ENCODE measurements at places on chromosomes 6 and 20.

- DNase-seq: no peak
These were observed 23.1 kb upstream of the DCBLD1 start for GRCh38 chr6:117459204-117459944.

DNA sequence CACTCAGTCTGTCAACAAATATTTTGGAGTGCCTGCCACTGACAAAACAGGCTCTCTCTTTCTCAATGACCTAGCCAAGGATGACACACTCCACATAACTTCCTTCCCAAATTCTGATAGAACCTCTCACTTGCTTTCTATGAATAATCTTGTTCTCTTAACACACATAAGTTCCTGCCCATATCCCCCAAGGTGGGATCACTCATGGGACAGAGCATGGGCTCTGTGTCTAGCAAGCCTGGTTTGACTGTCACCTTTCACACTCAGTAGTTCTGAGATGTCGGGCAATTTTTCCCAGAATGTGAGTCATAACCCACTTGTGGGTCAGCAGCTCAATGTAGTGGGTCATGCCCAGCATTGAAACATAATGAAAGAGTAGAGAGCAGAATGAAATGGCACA, 78.1 kb downstream of the LRFN2 start:
- no peak for DNase-seq

DNA sequence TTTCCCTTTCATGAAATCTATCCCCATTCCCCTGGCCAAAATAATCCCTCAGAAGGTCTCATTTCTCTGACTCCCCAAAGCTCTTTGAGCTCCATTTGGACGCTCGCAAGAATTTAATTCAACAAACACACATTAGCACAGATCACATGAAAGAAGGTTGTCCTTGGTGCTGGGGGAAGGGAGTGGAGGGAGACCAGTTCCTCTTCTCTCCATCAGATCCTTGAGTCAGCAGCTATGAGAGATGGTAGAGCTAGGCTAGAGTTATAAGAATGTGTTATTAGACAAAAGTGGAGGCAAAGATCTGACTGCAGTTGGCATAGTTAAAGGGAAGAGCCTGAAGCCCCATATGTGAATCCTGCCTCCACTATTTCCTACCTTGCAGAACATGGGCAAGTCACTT, 184.2 kb upstream of the CDYL start:
- DNase-seq: no peak

- DNase-seq: no peak
These were observed 3.3 kb upstream of the BIRC7 start for GRCh38 chr20:63232235-63233060.

GRCh38 chr20:51411870-51412269, 130.6 kb downstream of the NFATC2 start:
- no peak for DNase-seq

- no peak for DNase-seq
These were observed 209.4 kb upstream of the MCHR2 start for GRCh38 chr6:100203400-100203799.

- no peak for DNase-seq
These were observed 43.9 kb upstream of the GJE1 start for GRCh38 chr6:142088858-142089216.

DNA sequence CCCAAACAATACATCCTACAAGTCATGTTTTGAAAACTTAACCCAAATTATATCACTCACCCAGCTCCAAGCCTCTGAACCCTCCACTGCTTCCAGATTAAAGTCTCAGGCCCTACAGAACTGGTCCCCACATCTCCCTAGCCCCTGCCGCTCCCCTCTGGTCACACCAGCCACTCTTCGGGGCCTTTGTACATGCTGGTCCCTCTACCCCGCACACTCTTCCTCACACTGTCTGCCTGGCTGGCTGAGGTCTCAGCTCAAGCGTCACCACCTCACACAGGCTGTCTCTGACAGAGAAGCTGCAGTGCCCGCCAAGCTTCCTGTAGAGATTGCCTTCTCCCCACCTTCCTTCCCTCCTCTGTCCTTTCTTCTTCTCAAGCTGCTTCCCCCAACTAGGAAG, 192.4 kb downstream of the PREX1 start:
- no peak for DNase-seq

DNA sequence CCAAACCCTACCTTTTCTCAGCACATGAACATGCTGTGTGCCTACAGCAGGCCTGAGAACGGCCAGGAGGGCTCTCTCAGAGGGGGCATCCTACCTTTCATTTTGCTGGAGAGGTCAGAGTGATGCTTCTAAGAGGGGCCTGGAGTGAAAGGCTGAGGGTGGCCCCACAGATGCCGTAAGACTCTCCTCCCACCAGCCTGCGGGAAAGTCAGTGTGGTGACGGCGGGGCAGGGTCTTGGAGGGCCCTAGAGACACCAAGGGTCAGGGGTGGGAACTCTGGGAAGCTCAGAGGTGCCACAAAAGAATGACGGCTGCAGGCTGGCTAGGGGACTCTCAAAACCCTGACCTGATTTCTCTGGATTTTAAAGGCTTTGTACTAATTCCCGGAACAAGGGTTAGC, 107.6 kb downstream of the SLC23A2 start:
- no peak for DNase-seq

- no peak for DNase-seq
These were observed 133.7 kb downstream of the MYO6 start for GRCh38 chr6:75882734-75883133.

DNA sequence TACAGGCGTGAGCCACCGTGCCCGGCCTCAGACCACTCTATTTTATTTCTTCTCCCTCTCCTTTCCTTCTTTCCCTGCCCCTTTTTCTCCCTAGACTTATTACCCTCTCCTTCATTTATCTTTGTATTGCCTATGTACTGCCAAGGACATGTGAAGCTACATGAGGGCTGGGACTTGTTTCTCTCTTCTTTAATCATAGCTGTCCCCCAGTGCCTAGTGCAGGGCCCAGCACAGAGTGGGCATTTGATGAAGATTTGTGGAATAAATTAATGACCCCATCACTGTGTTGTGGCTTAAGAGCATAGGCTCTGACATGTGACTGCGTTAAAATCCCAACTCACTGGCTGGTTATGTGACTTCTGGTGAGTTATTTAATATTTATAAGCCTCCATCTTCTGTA, 6.0 kb downstream of the DOK5 start:
- DNase-seq: no peak
